ENCODE measurements at places on chromosomes 3 and 15.

DNA sequence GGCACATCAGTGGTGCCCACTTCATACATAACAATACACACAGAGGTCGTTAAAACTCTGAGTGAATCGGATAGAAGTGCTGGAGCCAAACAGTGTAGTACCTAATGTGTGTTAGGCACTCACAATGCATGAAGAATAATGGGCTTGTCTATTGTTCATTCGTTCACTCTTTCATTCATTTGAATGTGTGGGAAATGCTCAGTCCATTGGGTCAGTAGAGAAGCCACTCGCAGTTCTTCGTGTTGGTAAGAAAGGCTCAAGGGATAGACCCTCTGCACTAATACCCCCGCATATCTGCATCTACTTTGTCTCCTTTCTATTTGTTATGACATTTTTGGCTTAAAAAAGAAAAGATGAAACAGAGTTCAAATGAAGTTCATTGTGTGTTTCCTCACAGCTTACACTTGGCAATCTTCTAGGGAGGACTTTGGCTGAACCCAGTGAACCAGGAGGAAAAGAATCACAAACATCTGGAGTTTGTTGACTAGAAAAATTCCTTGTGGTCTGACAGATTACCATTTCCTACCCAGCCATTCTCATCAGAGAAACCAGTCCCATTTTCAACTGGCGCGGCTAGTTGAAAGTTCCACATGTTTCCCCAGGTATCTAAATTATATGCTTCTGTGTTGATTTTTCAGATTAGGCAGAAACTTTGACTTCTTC lies 32.8 kb upstream of the MFSD1 start:
- peak; percentile 69 for DNase-seq

DNA sequence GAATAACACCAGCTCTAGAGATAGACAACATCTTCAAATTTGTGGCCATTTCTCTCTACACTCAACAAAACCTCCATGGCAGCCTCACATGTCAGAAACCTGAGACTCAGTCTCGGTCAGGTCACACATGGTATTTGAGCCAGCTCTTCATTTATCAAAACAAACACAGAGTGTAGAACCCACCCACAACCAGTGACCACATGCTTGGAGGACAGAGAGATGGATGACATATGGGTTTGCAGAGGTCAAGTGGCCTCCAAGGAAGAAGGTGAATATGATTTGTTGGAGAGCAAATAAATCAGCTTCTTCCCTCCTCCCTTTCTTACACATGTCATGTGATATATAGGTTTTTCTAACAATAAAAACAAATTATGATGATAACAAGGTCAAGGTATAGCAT lies 278.1 kb upstream of the LRTM1 start:
- no peak for DNase-seq

DNA sequence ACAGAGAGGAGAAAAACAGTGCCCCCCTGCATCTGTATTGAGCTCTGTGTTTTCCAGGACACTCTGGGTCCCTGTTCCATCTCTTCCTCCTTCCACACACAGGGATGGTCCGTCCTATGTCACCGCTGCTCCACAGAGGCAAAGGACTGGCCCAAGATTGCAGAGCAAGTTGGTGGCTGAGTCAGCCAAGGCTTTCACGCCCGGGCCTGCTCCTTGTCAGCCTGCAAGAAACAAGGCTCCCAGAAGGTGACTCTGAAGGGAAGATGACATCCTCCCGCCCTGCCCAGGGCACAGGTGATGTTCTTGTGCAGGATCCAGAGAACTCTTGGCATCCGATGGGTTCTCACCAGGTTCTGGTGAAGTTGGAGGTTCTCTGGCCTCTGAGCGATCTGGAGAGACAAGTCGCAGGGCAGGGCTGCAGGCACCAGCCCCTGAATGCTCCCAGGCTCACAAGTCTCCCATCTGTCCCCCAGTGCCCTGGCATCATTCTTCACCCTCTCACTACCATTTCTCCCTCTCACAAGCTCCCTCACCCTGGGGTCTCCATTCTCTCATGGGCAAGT lies 138.6 kb downstream of the MEGF11 start:
- DNase-seq: no peak

GRCh38 chr3:43618142-43618541 lies 3.7 kb downstream of the ANO10 start:
- DNase-seq: no peak

GRCh38 chr3:127002195-127003174 lies 19.6 kb downstream of the PLXNA1 start:
- peak; percentile 95 for DNase-seq

- DNase-seq: no peak
These were observed 429.3 kb upstream of the THBS1 start for GRCh38 chr15:39151545-39151944.

GRCh38 chr3:123692671-123693070 lies 107.8 kb upstream of the HACD2 start:
- DNase-seq: no peak

DNA sequence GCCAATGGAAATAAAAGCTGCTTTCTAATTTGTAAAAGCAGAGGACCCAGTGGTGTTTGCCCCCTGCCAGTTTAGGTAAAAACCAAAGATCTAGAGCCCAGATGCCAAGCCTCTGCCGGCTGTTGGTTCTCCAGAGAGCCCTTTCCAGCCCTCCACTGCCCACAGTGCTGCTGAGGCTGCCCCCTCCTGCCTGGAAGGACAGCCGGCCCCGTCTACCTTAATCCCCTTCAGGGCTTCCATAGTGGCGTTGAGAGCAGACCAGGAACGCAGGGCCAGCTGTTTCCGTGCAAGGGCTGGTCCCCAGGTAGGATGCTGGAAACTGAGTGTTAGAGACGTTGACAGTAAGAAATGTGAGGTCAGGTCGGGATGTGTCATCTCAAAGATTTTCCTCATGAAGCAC lies 6.9 kb downstream of the ST8SIA2 start:
- no peak for DNase-seq

GRCh38 chr3:9167222-9167621 lies 82.2 kb downstream of the SRGAP3 start:
- DNase-seq: no peak

DNA sequence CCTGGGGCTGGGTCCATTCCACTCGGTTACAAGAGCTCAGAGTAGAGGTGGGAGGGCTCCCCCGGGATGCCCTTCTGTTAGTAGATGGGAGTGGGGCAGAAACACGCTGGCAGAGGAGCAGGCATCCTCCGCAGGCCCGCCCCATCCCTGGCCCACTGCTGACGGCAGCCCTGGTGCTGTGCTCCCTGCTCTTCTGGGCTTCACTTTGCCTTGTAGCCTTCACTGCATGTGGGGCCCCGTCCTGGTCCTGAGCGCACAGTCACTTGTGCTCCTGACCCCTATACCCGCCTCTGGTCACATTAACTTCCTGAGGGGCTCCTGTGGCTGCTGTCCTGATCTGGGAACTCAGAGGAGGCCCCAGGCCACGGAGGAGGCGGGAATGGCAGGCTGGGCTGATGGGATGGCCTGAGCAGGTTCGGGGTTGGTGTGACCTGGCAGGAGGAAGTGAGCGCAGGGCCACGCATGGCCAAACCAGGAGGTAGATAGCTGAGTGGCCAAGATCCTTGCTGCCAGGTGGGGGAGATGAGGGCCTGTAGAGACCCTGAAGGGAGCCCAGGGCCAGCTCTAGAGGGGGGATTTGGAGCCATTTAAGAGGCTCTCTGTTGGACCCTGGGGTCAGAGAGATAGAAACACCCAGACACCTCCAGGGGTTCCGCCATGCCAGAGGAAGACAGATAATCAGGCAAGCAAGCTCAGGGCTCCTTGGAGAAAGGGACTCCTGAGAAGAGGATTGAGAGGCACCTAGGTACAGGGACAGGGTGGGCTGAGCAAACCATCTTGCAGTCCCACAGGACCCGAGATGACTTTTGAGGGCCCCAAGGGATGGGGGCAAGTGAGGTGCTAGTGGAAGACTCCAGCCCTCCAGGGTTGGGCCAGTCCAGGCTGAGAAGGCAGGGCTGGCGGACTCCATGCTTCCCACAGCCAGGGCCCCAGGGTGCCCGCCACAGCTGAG lies 92.2 kb upstream of the PRR23E start:
- no peak for DNase-seq

DNA sequence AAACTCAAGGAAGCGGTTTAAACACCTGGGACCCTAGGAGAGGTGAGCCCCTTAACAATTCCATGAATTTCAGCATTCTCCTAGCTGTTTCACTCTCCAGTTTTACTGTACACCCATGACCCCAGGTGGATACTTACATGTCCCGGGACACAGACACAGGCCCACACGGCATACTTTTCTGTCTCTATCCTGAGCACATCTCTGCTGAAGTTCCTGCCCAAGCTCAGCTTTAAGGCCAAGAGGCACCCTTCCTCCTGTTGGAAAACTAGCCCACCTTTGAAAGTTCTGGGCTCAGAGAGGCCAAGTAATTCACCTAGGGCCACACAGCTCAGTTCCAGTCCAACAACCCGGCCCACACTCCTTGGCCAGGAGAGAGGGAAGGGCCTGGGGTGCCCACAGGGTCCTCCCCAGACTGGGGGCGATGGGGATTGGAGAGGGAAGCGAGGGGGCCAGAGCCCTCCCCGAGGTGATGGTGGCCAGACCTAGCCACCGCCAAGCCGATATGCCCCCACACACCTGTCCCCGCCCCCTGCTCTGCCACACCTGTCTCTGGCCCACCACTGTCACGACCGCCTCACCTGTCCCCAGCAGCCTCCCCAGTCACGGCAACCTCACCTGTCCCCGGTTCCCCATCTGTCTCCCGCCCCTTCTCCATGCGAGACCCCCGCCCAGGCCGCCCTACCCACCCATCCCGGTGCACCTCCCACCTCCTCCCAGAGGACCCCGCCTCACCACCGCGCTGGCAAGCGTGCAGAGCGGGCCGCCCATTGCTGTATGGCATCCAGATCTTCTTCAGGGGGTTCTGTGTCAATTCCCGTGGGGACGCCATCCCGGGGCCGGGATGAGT lies 431 bp downstream of the PFKFB4 start:
- no peak for DNase-seq

- DNase-seq: no peak
These were observed 26.9 kb downstream of the GYG1 start for GRCh38 chr3:149018247-149018646.

DNA sequence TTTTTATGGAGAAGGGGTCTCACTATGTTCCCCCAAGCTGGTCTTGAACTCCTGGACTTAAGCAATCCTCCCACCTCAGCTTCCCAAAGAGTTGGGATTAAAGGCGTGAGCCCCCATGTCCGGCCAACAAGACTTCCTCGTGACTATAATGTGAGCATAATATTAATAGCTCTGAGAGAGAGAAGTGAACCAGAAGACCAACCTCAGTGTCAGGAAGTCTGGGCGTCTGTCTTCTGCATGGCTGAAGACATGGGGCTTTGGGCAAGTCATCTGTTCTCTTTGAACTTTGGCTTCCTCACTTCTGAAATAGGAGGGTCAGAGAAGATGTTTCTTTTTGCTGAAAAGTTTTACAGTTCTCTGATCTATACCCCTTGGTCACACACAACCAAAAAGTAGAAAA lies 92.1 kb downstream of the SLC49A4 start:
- no peak for DNase-seq

DNA sequence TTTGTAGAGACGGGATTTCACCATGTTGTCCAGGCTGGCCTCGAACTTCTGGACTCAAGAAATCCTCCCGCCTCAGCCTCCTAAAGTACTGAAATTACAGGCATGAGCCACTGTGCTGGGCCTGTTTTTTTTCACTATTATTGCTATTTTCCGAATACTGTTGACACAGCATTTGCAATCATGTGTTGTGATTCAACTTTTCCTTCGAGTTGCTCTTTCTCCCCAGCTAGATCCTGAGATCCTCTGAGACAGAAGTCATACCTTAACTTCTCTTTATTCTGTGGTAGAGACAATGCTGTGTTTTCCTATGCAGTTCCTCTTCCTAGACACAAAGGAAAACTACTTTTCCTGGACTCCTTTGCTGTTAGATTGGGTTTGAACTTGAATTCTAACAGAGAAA lies 46.4 kb upstream of the USP3 start:
- no peak for DNase-seq

GRCh38 chr15:76196269-76197231 lies 114.7 kb downstream of the ETFA start:
- DNase-seq: peak; percentile 54

- DNase-seq: no peak
These were observed 19.4 kb downstream of the VILL start for GRCh38 chr3:38009807-38010591.

GRCh38 chr3:95655363-95655986 lies 1158.9 kb upstream of the EPHA6 start:
- DNase-seq: no peak

DNA sequence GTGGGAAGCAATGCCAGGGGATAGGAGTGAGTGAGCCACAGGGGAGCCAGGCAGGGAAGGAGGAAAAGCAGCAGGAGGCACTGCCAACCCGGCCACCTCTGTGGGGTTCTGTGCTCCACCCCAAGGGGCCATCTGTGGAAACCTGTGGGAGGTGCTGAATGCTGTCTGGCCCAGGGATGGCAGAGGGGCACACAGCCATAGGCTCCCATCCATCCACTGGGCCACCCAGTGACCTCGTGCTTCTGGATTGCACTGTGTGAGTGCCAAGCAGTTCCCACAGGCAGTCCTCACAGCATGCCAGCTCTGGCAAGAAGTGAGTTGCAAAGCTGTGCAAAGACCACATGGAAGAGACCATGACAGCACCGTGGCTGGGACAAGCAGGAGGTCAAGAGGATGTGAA lies 27.5 kb downstream of the DNAJB8 start:
- DNase-seq: no peak

DNA sequence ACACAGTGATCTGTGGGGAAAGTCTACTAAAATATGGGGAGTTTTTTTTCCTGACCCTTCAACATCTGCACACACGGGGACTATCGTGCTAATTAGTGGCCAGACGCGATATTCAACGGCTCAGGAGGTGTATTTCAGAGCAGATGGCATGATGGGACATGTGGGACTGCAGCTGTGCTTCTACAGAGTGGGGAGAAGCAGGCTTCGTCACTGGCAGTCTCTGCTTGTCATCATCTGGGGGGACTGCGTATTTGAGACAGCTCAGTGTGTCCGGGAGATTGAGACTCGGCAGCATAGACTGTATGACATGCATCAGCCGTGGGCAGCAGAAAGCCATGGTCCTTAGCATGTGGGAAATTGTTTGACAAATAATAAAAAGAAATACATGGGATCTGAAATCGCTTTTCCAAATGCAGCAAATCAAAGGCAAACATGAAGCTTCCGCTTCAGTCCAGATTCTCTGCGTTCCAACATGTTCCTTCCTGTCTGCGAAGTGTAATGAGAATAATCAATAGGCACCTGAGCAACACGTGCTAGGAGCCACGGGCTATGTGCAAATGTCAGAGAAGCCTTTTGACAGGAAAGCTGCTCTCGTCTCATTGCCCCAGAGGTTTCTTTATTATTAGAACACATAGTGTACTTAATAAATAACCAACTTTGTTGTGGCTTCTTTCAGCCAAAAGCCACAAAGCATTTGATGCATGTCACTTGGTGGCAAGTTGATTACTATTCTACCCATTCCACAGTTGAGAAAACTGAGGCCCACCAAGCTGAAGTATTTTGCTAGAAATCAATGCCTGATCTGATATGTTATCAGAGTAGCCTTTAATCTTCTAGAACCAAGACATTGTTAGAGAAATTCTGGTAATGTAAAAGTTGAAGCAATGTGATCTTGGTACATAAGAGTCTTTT lies 276.3 kb downstream of the RYR3 start:
- no peak for DNase-seq

Measured in right forelimb (tissue), 1 donor.